ENCODE measurements at places on chromosomes 12 and 14.

DNA sequence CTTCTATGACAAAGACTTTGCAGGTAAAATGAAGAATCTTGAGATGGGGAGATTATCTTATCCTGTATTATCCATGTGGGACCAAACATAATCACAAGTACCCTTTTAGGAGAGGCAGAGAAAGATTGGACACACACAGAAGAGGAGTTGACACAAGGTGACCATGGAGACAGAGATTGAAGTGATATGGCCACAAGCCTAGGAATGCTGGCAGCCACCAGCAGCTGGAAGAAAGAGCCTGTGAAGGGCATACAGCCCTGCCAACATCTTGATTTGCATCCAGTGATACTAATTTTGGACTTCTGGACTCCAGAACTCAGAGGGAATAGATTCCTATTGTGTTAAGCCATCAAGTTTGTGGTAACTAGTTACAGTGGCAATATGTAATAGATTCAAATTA is 78.1 kb downstream of the RPS29 start:
- DNase-seq, result no peak

- DNase-seq, result no peak
These were observed 65.2 kb upstream of the HSPB8 start for GRCh38 chr12:119113496-119113986.

- DNase-seq, result no peak
These were observed 190.5 kb upstream of the PLXNC1 start for GRCh38 chr12:93957870-93958269.

GRCh38 chr12:130762319-130762675 is 46.2 kb upstream of the RIMBP2 start:
- no peak for DNase-seq

GRCh38 chr12:19666070-19666469 is 226.8 kb downstream of the AEBP2 start:
- DNase-seq, result no peak

- DNase-seq, result no peak
These were observed 162.7 kb downstream of the KITLG start for GRCh38 chr12:88417531-88417930.

Data from KBM-7 (cell line).